Skeletal muscle tissue (tissue), 5 donors: ENCODE measurements at places on chromosomes 6 and 20. TPM values are rescaled to one million over a fixed set of nuclear protein-coding genes. Genes with fewer than 3 reads are reported as not detected.

CBLN4 gene
- total RNA-seq: 0.52 TPM

RIPK1 gene
- 14.6 TPM for total RNA-seq

TREM1 gene
- under 0.01 TPM for total RNA-seq

PDE10A gene
- total RNA-seq: 11.0 TPM

TP53INP2 gene
- total RNA-seq: 1.0 TPM

HFE gene
- total RNA-seq: 4.7 TPM

LST1 gene
- 3.7 TPM for total RNA-seq

TRIM39 gene
- total RNA-seq: 5.2 TPM

SEMG1 gene
- total RNA-seq: not detected

LTA gene
- not detected for total RNA-seq

TPD52L1 gene
- 14.6 TPM for total RNA-seq

NKX2-2 gene
- total RNA-seq: not detected

FAXC gene
- total RNA-seq: 4.2 TPM

MLIP gene
- 27.7 TPM for total RNA-seq

SLC17A9 gene
- total RNA-seq: not detected

CLPSL2 gene
- not detected for total RNA-seq

PPP1R18 gene
- 23.5 TPM for total RNA-seq

KCNK5 gene
- 1.6 TPM for total RNA-seq

HLA-DPA1 gene
- total RNA-seq: 14.6 TPM

PRSS35 gene
- total RNA-seq: 29.7 TPM

NNAT gene
- 133 TPM for total RNA-seq

ADISSP gene
- total RNA-seq: 9.4 TPM

POFUT1 gene
- 20.4 TPM for total RNA-seq

MUC22 gene
- total RNA-seq: not detected

TFAP2A gene
- total RNA-seq: not detected

BPIFB4 gene
- not detected for total RNA-seq

LBP gene
- total RNA-seq: 0.52 TPM

HLA-DQB2 gene
- total RNA-seq: not detected

NKAIN2 gene
- total RNA-seq: 3.1 TPM

OR12D3 gene
- total RNA-seq: not detected

REPS1 gene
- 61.1 TPM for total RNA-seq

SLC16A10 gene
- 40.7 TPM for total RNA-seq

SIRPD gene
- not detected for total RNA-seq
